ENCODE measurements at places on chromosomes 6 and 20. TPM values are rescaled to one million over a fixed set of nuclear protein-coding genes. Genes with fewer than 3 reads are reported as not detected.

Gene FYN
- 57.3 TPM for total RNA-seq

Gene PNPLA1
- total RNA-seq = not detected

Gene ESF1
- total RNA-seq = 12.7 TPM

Gene VSX1
- total RNA-seq = not detected

Gene WFDC2
- 0.97 TPM for total RNA-seq

Gene MRPS18A
- 39.1 TPM for total RNA-seq

Gene EIF6
- 177 TPM for total RNA-seq

Gene SIRPB1
- not detected for total RNA-seq

Gene RNF182
- 4.0 TPM for total RNA-seq

Gene SCGN
- not detected for total RNA-seq

Gene CCN6
- total RNA-seq = not detected

Gene TAAR5
- not detected for total RNA-seq

Gene HSD17B8
- total RNA-seq = 0.62 TPM

Gene PRPF6
- 73.2 TPM for total RNA-seq

Gene C20orf202
- not detected for total RNA-seq

Gene C6orf62
- 114 TPM for total RNA-seq

Gene KIAA1755
- total RNA-seq = 0.98 TPM

Gene CCN5
- 0.26 TPM for total RNA-seq

Gene TLDC2
- total RNA-seq = 0.46 TPM

Gene ZNF311
- 0.15 TPM for total RNA-seq

Gene HCRTR2
- total RNA-seq = not detected

Gene BEND6
- 11.2 TPM for total RNA-seq

Gene SLC22A16
- total RNA-seq = not detected

Gene BFSP1
- 2.8 TPM for total RNA-seq

Gene EFCAB8
- not detected for total RNA-seq

Gene PSORS1C1
- total RNA-seq = 2.7 TPM

Gene EEF1A2
- 4.1 TPM for total RNA-seq

Gene ERVFRD-1
- total RNA-seq = not detected

Gene TXLNB
- total RNA-seq = not detected

Gene FAM217A
- not detected for total RNA-seq

Gene APCDD1L
- 36.8 TPM for total RNA-seq

Gene OPN5
- not detected for total RNA-seq

Gene GSTA2
- not detected for total RNA-seq

Gene TREML2
- total RNA-seq = not detected

Gene PTCRA
- not detected for total RNA-seq

Gene MYBL2
- 17.0 TPM for total RNA-seq

Gene PCK1
- total RNA-seq = not detected

Measured in HFFc6 (cell line).